ENCODE measurements at places on chromosomes 12 and 14.

DNA sequence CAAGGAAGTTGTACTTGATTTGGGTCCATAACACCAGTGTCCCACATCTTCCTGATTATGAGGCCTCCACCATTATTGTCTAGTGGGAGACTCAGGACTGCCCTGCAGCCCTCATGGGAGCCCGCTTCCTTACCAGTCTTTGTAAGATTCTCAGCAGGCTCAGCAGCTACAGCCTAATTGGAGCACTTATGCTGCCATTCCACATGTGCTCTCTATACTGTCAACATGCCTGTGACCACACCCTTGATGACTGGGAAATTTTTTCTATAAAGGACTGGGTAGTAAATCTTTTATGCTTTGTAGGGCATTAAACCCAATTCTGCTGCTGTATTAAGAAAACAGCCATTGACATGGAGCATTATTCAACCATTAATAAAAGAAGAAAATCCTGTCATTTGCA lies 145.5 kb upstream of the IGF1 start:
- no peak for DNase-seq
- no peak overlapping the region for H3K27ac ChIP-seq
- H3K36me3 ChIP-seq: no peaks in the 10 kb centered on the region
- no peaks in the 10 kb centered on the region for H3K4me1 ChIP-seq
- H3K27me3 ChIP-seq: no peaks in the 10 kb centered on the region
- H3K4me3 ChIP-seq: no peak overlapping the region

- DNase-seq: no peak
- no peak overlapping the region for H3K4me3 ChIP-seq
- H3K4me1 ChIP-seq: no peaks in the 10 kb centered on the region
Measured at GRCh38 chr12:106651552-106651951, 68.7 kb downstream of the RFX4 start.

- H3K4me1 ChIP-seq: peaks cover 4% of the 10 kb centered on the region
- DNase-seq: no peak
- H3K36me3 ChIP-seq: peaks cover 60% of the 10 kb centered on the region
- H3K27me3 ChIP-seq: no peaks in the 10 kb centered on the region
- no peak overlapping the region for H3K27ac ChIP-seq
- no peak overlapping the region for H3K4me3 ChIP-seq
Measured at GRCh38 chr14:54781080-54781479, 121.5 kb downstream of the GCH1 start.

GRCh38 chr14:55754871-55755270 lies 174.9 kb downstream of the KTN1 start:
- no peaks in the 10 kb centered on the region for H3K36me3 ChIP-seq
- no peak for DNase-seq
- H3K27ac ChIP-seq: no peak overlapping the region
- H3K4me3 ChIP-seq: no peak overlapping the region

- no peaks in the 10 kb centered on the region for H3K4me1 ChIP-seq
- H3K4me3 ChIP-seq: no peak overlapping the region
- no peaks in the 10 kb centered on the region for H3K27me3 ChIP-seq
- no peak for DNase-seq
- no peak overlapping the region for H3K27ac ChIP-seq
Measured at GRCh38 chr12:97300891-97301290, 161.7 kb upstream of the RMST start.

All from endothelial cell of umbilical vein (primary cell).